ENCODE measurements at places on chromosomes 5 and 9.
A peak's percentile ranks its signal among the peaks of the same experiment; 100 is the strongest.

GRCh38 chr5:94691291-94691690 lies 72.8 kb downstream of the SLF1 start:
- DNase-seq, result no peak

- peak; percentile 92 for DNase-seq
Observed at GRCh38 chr5:128228008-128228407, 144.4 kb downstream of the SLC12A2 start.

DNA sequence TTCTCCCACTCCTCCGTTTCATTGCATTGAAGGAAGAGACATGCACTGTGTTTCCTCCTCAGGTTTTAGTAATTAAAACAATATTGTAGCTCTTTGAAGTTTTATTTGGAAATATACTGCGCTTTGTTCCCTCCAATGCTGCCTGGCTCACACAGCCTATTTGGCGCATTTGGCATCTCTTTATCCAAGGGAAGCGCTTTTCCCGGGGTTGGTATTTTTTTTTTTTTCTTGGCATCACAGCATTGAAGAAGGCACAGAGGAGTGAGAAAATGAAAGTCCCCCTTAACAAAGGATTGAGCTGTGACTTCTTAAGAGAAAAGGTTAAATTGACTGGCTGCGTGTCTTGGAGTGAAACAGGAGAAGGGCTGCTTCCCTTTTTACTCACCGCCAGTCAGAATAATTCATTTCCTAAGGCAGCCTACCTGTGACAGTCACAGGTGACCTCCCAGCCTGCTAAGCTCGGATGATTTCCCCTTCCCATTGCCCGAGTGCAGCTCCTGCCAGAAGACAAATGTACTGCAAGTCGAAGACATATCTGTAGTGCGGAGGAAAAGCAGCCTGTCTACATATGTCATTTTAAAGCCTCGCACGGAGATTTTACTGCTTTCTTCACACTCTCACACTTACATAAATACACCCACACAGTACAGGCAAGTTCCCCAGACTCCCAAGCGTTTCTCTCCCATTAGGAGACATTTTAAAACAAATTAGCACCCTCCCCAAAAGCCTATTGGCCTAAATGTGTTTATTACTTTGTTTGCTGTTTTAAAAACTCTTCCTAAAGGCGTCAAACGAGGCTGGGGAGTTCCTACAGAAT lies 665.5 kb upstream of the ZNF608 start:
- peak; percentile 46 for DNase-seq

- peak; percentile 80 for DNase-seq
Observed at GRCh38 chr5:54024466-54024865, 285.9 kb downstream of the ARL15 start.

DNA sequence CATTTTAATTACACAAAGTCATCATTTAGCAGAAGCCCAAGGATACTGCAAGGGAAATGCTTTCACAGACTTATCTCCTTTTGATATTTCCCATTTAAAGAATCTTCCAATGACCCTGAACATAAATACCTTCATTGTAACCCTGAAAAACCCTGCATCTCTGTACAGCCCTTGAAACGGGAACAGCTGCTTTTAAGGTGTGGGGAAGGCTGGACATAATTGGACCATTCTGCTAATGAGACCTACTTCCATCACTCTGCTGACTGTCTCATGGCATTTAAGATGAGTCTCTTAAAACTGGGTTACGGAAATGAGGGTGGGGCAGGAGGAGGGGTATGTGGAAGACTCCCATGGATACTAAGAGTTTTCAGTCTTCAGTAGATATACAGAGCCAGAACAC lies 485.8 kb downstream of the BRINP1 start:
- DNase-seq, result no peak

DNA sequence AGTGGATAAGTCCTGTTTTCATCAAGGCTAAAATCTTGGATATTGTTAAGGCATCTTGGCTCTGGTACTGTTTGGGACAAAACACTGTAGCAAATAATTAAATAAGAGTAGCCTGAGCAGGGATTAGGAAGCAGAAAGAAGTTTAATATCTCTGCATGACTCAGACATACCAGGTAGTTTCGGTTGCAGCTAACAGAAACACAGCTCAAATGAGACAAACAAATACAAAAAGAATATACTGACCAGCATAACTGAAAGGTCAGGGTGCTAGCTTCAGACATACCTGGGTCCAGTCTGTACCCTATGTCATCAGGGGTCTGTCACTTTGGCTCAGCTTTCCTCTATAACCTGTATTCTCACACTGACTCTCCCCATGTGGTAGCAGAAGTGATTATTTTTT lies 156.4 kb upstream of the MAP3K1 start:
- no peak for DNase-seq

DNA sequence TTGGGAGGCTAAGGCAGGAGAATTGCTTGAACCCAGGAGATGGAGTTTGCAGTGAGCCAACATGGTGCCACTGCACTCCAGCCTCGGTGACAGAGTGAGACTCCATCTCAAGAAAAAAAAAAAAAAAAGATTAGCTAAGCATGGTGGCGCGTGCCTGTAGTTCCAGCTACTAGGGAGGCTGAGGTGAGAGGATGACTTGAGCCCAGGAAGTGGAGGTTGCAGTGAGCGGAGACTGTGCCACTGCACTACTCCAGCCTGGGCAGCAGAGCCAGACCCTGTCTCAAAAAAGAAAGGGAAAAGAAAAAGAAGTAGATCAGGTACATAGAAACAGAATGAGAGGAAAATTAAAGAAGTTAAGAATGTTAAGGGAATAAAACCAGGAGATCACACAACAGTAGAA lies 927.1 kb upstream of the DMAC1 start:
- no peak for DNase-seq

DNA sequence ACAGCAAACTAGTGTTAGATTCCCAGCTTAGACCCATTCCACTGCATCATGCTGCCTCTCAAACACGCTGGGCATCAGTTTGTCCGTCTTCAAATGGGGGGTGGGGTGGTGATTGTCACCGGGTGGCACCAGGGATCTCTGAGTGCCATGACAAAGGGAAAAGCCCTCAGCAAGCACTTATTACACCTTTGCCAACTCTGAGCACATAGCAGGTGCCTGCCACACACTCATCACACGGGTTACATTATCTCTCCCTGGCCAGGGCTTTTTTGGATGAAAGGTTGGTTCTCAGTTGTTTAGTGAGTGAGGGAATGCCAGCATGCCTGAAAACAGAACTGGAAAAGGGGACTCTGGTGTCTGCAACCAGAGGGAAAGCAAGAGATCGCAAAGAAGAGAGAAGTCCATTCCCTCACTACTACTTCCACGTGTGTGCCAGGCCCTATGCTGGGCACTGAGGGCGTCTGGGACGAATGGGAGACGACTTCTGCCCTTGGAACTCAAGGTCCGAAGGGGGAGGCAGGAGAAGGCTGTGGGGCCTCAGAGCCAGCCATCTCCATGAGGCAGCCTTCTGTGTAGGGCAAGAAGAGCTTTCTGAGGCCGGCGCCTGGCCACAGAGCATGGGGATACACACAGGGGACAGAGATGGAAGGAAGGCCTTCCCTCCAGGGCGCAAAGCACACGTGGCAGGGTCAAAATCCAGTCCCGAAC lies 48.9 kb downstream of the PAX5 start:
- no peak for DNase-seq

- peak; percentile 41 for DNase-seq
Observed at GRCh38 chr5:150329038-150329437, 26.3 kb upstream of the ARSI start.

DNA sequence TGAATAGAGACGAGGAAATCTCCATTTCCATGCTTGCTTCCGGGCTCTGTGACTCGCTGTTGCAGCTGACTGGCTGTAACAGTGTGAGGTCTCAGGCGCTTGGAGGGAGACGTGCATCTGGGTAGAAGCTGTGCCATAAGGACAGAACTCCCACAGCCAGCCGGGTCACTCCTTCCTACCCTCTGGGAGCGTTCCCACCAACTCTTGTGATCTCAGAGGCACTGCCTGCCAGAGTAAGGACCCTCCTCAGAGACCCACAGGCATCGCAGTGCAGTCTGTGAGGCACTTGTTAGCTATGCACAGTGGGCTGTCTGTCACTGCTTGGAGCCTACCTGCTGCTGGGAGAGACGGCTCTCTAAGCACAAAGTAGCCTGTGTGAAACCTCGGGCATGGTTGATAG lies 203.4 kb upstream of the SEMA6A start:
- peak; percentile 22 for DNase-seq

GRCh38 chr9:35748242-35748857 lies 678 bp downstream of the GBA2 start:
- DNase-seq, result no peak

DNA sequence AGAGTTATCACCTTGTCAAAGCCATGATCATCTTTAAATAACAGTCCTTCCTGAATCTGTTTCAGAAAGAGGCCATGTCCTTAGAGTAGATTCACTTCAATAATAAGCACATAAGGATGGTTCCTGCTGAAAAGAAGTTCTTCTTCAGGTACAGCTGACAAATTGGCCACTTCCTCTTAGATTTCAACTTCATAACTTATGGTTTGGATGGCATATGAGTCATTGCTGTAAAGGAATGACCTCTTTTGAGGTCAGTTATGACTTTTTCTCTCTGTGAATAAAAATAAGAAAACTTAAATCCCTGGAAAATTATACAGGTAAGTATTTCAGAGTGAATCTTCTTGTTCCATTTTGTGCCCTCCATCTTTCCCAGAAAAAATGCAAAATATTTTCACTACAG lies 555.3 kb upstream of the ZNF462 start:
- DNase-seq, result no peak

DNA sequence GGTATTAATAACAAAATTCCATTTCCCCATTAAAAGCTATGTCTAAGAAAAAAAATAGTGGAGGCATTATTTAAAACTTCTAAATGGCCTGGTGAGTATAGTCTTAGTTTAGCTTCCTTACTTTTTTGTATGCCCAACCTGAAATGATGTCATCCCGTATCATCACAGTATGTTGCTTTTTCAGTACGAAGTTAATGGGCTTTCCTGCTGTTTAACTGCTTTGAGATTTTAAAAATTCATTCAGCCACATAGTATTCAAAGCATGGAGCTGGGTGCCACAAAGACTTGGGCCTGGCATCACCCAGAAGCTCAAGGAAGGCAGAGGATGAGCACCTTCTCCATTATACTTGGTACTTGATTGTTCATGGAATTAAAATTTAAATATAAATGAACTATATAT lies 7.4 kb downstream of the F2RL2 start:
- DNase-seq, result no peak

- no peak for DNase-seq
Observed at GRCh38 chr9:74503666-74504065, 6.5 kb downstream of the RORB start.

GRCh38 chr5:58224661-58225060 lies 235.2 kb downstream of the PLK2 start:
- DNase-seq, result no peak

- peak; percentile 8 for DNase-seq
Observed at GRCh38 chr9:93013856-93014582, 44.5 kb upstream of the SUSD3 start.

DNA sequence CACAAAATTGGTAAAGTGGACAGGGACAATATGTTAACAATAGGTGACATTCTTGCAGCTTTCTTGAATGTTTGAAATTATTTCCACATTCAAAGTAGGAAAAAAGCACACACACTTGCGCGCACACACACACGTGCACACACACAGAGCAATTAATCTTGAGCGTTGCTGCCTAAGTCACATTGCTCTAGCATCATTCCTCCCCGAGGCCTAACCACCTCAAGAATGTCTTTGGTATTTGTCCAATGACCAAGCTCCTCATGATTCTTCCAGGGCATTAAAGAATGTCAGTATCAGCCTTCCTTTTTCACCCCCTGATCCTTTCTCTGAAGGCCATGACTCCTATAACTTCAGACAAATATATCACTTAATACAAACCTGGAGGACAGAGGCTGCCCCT lies 198.1 kb downstream of the NPR3 start:
- DNase-seq, result peak; percentile 63

DNA sequence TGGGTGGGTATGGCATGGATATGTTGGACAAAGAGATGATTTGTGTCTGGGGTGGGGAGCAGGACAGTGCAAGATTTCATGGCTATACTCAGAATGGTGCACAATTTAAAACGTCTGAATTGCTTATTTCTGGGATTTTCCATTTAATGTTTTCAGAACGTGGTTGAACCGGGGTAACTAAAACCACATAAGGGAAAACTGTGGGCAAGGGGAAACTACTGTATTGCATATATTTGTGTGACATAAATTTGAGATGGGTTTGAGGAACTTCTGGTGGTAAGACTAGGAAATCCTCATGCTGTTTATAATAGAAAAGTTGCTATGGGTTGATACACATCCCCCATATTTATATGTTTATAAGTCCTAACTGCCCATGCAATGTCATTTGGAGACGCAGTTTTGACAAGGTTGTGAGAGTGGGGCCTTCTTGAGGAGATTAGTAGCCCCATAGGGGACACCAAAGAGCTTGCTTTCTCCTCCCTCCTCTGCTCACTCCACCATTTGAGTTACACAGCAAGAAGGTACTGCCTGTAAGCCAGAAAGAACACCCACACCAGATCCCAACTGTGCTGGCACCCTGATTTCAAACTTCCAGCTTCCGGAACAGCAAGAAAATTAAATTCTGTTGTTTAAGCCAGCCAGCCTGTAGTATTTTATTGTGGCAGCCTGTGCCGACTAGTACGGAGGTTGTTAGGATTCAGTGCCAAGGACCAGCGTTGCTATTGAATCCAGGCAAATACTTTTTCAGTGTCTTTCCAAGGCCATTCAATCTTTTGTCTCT lies 2118.9 kb downstream of the MAT2B start:
- DNase-seq, result no peak

- no peak for DNase-seq
Observed at GRCh38 chr5:95889076-95889475, 66.5 kb upstream of the GLRX start.

DNA sequence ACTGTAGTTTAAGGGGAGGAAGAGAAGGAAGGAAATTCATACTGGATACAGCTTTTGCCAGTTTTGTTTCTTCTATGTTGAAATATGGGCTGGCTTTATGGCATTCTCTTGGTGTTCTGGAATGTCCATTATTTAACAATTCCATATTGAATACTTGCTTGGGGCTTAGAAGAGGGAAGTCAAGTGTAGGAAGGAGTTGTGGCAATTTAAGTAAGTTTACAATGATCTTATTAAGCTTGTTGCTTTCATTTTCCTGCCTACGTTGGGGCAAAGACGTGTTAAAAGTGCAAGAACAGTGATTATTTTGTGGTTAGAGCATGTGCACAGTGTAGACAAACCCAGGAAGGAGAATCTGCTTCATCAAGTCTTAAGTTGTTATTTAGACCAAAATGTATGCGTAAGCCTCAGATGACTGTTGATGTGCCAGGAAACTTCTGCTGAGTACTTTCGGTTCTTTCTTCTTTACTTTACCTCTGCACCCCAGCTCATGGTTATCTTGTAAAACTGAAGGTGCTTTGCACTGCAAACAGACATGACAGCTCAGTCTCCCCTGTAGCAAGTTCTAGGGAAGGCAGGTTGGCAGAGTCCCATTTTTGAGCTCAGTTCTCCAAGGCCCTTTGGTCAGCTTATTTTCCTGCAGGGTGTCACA lies 75.8 kb downstream of the F2RL2 start:
- DNase-seq, result no peak
